Activated CD4-positive, alpha-beta T cell treated with anti-CD3 and anti-CD28 coated beads, Interleukin-10, Interleukin-2, amounts not matched to agents 100 ng/mL and 50 ng/mL, durations not matched to agents 16 hours and 8 hours (primary cell): ENCODE measurements at places on chromosomes 5 and 9.
A peak's percentile ranks its signal among the peaks of the same experiment; 100 is the strongest.

DNA sequence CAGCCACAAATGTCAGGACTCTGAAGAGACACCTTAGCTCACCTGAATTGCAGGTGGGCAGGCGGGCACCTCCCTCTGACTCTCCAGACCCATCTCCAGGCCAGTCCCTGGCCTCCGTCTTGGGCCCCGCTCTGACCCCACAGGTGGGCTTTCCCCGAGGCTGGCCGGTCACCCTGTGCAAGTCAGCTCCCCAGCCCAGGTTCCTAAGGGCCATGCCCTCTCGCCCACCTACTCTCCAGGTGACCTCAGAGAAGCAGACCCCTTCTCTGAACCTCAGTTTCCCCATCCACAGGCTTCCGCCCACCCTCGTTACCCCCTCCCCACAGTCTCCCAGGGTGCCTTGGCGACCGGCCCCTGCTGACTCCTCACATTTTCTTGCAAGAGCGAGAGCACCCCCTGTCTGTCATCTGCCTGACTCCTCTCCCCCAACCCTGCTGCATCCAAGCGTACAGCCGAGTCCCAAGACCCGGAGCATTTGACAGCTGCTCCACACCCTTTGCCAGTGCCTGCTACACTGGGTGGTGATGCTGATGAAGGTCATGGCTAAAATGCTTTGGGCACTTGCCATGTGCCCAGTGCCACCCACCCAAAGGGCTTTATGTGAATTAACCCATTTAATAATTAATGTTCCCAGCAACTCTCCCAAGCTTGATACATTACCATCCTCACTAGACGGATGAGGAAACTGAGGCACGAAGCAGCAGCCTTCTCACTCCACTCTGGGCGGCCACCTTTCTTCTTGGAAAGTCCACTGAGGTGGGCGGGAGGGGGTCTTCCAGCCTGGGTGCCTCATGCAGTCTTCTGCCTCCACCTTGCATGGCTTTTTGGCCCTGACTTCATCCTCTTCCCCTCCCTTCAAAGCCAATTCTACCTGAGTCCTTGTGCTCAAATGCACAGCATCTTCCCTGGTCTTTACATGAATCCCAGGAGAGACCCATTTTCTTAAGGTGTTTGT, 51.1 kb upstream of the ORM1 start:
- peak; percentile 40 for DNase-seq

DNA sequence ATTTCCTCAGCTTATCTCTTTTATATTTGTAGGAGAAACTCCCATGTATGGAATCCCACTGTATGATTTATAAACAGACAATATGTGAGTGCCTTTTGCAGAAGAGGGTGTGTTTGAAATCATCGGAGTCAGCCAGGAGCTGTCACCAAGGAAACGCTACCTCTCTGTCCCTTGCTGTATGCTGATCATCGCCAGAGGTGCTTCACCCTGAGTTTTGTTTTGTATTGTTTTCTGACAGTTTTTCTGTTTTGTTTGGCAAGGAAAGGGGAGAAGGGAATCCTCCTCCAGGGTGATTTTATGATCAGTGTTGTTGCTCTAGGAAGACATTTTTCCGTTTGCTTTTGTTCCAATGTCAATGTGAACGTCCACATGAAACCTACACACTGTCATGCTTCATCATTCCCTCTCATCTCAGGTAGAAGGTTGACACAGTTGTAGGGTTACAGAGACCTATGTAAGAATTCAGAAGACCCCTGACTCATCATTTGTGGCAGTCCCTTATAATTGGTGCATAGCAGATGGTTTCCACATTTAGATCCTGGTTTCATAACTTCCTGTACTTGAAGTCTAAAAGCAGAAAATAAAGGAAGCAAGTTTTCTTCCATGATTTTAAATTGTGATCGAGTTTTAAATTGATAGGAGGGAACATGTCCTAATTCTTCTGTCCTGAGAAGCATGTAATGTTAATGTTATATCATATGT, 18.0 kb upstream of the CTSL start:
- DNase-seq, result no peak

GRCh38 chr5:102231693-102232619, 64.1 kb downstream of the SLCO4C1 start:
- peak; percentile 23 for DNase-seq

GRCh38 chr5:1666812-1667588, 132.6 kb downstream of the MRPL36 start:
- DNase-seq, result peak; percentile 56

DNA sequence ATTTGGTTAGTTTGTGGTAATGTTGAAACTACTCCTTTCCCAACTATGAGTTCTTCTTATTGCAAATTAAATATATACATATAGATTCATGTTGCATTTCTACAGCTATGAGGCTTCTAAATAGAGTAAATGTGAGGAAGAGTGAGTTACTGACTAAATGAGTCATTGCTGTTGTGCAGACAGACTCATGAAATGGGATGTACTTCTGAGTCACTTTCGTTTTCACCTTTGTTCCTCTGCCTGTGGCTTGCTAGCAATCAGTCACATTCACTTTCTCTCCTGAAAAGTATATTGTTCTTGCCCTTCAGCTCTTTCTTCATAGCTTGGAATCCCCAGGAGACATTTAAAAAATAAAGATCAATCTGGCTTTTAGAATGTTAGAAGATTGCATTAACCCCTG, 295.5 kb upstream of the SMC2 start:
- DNase-seq, result peak; percentile 76

DNA sequence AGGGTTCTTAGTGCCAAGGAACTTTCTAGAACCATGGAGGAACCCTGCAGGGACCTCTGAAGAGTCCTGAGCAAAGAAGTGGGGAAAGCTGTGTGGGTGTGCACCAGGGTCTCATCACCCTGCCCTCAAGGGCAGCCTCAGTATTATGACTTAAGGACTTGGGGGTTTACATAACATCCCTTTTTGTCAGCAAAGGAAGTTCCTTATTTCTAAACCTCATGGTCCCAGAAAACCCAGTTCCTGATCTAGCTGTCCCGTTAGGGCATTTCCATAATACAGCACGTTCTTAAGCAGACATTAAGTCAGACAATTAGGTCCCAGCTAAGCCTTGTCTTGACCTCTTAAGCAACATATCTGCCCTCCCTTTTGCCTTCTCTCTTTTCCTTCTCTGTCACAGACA, 57.3 kb downstream of the DAPK1 start:
- no peak for DNase-seq

DNA sequence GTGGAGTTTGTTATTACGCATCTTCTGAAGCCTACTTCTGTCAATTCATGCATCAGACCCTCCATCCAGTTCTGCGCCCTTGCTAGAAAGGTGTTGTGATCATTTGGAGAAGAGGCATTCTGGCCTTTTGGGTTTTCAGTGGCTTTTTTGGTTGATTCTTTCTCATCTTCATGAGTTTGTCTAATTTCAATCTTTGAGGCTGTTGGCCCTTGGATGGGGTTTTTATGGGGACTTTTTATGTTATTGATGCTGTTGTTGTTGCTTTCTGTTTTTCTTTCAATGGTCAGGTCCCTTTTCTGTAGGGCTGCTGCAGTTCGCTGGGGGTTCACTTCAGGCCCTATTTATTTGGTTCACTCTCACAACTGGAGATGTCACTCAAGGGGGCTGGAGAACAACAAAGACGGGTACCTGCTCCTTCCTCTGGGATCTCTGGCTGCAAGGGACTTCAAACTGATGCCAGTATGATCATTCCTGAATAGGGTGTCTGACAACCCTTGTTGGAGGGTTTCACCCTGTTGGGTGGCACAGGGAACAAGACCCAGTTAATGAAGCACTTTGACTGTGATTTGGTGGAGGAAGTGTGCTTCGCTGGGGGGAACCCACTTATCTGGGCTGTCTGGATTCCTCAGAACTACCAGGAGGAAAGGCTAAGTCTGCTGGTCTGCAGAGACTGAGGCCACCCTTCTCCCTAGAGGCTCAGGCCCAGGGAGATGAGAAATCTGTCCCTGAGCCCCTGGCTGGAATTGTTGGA, 226.7 kb upstream of the PTGER4 start:
- no peak for DNase-seq

DNA sequence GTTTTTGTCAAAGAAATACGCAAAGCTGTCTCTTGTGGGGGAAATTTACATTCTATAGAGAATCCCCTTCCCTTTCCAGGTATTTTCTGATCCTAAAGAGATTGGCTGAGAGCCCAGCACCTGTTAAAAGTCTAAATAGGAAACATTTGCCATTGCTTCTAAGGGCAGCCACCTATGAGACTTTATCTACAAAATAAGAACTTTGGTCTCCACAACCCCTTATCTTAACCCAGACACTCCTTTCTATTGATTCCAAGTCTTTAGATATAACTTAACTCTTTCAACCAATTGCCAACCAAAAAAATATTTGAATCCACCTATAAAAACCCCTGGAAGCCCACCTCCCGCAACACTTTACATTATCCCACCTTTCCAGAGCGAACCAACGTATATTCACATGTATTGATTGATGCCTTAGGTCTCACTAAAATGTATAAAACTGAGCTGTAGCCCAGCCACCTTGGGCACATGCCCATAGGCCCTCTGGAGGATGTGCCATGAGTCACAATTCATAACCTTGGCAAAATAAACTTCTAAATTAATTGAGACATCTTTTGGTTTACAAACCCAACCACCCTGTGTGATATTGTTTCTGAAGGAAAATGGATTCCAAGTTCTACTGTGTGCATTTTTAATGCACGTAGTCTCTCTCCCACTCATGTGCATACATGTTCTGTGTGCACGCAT, 211.4 kb downstream of the GAS1 start:
- no peak for DNase-seq

- no peak for DNase-seq
These were observed 48.4 kb downstream of the GALNT10 start for GRCh38 chr5:154238776-154239481.

DNA sequence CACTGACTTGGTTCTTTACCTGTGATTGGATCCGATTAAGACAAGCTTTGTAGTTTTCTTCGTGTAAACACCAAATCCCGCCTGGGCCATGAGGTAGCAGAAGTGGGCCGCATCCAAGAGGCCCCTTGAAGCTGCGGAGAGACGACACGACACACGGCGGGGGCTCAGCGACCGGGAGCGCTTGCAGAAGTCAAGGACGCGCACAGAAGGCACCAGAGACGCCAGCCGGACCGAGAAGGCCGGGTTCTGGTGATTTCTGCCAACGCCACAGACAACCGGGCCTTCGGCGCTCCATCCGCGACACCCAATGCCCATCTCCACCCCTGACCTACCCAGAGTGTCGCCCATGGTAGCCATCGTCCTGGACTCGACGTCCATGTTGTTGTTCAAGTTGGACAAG, 19.8 kb upstream of the INPP5E start:
- DNase-seq, result no peak

DNA sequence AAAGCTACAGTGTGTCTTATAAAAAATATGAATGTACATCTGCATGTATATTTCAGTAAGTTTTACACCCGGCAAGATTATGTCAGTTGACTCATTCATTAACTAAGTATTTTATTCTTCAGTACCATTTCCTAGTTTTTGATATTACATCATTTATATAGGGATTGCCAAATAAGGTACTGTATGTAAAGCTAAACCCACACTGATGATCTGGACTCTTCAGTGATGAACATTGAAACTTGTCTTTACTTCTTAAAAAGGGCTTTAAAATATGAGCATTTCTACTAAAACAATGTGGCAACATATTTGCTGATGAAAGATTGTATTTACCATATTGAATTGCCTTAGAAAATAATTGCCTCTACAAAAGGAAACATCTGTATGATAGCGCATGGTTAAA, 151.8 kb upstream of the TLX3 start:
- DNase-seq, result no peak

DNA sequence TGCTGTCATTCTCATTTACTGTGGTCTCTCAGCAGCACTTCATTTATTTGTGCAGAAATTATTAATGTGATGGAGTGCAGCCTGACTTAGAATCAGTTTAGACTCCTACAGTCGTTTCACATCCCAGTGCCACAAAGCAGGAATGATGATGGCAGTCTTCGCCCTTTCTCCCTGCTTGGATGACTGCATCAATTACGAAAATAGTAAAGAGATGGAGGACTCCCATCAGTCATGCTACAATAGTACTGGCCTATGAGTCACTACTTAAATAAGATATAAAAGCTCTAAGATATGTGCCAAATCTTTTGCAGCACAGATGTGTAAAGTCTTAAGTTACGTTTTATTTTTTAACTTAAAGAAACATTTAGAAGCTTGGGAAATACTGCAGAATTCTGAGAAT, 263.9 kb downstream of the CHSY3 start:
- no peak for DNase-seq

DNA sequence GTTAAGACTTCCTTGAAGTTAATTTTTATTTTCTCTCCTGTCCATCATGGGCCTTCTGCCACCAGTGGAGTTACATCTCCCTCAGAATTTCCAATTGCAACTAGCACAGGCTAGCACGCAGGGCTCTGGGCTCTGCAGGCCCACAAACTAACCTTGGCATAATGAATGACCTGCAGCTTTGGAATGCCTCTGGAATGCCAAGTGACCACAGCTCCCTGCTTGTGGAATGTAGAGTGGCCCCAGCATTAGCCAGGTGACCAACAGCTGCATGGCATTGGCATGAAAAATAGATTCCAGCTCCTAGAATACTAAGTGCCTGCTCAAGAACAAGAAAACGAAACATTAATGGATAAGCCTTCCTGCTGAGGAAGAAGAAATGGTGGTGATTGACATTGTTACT, 726.1 kb downstream of the BRINP1 start:
- DNase-seq, result no peak

- DNase-seq, result no peak
These were observed 1033.5 kb downstream of the EFNA5 start for GRCh38 chr5:106637275-106637674.

DNA sequence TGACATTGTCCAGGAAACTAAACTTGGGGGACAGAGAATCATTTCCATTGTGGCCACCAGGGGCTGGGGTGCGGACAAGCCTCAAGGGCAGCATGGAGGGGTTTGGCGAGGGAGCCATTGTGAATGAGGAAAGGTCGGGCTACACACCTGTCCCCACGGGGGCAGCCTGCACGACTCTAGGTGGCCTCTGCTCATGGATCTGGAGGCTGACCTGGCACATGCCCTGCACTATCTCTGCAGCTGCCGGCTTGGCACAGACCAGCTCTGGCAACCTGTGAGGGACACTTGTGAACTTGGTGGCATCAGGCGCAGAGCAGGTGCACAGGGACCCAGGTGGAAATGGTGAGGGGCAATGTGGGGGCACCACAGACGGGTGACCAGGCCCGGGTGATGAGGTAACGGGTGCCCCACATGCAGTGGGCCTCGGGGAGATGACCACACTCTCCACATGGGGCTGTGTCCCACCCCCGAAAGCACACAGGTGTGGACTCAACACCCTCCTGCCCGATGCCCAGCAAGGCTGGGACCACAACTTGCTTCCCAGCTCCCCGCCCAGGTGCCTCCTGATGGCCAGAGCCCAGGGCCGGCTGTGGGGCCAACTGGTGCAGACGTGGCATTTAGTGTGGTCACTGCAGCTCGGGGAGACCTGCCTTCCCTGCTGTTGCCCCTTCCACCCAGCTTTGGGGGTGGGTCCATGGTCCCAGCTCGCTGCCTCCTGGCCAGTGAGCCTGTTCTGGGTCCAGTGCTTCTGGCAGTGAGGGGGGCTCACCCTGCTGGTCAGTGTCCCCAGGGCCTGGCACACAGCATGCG, 60.9 kb upstream of the UBAC1 start:
- DNase-seq, result no peak

DNA sequence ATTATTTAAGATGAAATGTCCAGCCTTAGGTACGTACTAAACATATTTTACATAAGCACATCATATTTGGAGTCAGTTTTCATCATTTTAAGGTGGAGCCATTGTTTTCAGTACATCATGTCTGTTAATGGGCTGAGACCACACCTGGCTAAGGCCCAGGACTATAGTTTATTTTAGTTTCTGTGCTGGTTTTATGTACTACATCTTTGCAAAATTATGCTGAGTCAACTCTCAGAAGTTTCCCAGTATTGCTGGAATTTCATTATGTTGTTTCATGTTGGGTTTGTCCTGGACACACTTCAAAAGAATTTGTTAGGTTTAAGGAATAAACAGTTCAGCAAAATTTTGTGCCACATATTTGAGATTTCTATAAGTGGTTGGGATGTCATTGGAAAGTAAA, 171.2 kb downstream of the CCDC171 start:
- no peak for DNase-seq
